Right forelimb (tissue), 1 donor: ENCODE measurements at places on chromosomes 16 and 17.

DNA sequence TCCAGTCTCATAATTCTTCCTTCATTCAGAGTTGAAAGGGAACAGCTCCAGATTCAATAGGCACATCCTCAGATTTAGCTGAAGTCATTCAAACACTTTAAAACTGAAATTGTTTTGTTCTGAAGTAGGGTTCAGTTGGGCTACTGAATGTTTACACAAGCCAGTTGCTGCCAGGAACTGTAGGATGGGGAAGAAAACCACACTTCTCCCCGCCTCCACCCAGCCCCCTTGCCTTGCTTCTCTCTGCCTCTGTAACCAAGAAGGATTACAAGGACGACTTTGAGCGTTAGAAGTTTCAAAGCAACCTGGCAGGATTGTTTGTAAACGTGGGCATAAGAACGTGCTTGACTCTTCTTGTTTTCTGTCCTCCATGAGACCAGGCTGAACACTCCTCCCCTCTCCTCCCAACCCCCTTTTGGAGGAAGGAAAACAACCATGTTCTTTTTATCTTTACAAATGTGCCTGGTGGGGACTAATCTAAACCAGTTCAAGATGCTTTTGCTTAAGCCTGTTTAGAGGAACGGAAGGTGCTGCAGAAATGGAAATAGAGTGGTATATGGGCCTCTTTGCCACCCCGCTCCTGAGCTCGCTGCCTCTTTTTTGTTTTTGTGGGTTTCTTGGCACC is 287.9 kb downstream of the FTO start:
- peak; percentile 50 for DNase-seq

DNA sequence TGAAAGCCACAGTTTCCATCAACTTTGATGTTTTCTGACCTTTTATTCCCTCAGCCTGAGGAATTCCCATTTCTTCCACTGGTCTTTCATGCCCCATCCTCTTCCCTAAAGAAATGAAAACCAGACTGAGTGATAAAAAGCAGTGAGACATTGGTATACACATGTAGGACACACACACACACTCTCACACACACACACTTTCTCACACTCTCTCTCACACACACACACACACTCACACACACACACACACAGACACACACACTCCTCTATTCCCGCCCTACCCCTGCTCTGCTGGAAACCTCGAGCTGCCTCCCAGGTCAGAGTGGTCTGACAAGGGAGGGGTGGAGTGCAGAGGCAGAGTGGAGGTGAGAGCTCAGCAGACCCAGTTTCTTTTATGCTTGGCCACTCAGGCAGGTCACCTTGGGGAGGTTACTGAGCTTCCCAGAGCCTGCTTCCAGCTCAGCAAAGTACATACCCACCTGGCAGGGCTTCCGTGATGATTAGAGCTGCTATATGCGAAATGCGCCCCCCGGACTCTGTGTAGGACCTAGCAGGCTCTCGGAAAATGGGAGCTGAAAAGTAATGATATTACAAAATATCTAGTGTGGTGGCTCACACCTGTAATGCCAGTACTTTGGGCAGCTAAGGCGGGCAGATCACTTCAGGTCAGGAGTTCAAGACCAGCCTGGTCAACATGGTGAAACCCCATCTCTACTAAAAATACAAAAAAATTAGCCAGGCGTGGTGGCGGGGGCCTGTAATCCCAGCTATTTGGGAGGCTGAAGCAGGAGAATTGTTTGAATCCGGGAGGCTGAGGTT is 30.7 kb downstream of the CCR7 start:
- no peak for DNase-seq

- peak; percentile 79 for DNase-seq
Measured at GRCh38 chr16:88785106-88785924, at the start of gene PIEZO1. PIEZO1 (minus strand) TSS chr16:88785220; CDS start chr16:88784964, 256 bp downstream.

DNA sequence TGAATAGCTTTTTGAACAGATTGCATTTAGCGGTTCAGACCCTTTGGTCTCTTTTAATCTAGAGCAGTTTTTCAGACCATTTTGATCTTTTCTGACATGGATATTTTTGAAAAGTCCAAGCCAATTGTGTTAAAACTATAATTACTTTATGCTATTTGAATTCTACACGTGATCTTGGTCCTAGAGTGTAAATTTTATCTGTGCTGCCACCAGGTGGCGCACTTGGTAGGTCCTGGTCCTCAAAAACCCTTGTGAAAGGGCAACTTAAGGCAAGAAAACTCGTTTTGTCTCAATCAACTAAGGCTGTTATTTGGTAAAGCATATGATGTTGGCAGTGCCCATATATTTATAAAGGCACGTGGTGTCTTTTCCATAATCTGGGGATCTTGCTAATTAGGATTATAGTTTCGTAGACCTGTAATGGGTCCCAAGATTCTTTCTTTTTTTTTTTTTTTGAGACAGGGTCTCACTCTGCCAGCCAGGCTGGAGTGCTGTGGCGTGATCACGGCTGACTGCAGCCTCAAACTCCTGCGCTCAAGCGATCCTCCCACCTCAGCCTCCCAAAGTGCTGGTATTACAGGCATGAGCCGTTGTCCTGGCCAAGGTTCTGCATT is 43.9 kb upstream of the TEX2 start:
- DNase-seq = peak; percentile 56

DNA sequence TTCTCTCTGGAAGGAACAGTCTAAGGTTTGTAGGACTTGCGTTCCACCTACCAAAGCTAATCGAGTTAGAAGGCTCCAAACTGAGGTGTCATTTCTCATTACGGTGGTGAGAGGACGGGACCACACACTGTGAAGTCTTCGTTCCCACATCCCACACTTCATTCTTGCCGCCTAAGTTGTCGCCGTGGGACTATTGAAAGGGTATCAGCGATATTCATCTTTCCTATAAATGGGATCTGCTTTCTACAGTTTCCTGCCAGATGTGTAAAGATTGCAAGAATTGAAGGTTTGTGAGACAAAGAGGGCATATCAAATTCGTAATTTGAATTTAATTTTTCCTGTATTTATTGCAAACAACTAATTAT is 608 bp upstream of the TRIM37 start:
- no peak for DNase-seq

GRCh38 chr16:52193441-52193840 is 353.5 kb downstream of the TOX3 start:
- no peak for DNase-seq

DNA sequence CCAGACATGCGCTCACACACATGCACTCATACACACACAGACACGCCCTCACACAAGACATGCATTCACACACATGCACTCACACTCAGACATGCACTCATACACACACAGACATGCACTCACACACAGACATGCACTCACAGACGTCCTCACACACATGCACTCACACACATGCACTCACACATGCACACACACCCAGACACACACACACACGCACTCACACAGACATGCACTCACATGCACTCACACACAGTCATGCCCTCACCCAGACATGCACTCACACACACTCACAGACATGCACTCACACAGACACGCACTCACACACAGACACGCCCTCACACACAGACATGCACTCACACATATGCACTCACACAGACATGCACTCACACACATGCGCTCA is 2.1 kb upstream of the ZNF469 start:
- DNase-seq = peak; percentile 31

DNA sequence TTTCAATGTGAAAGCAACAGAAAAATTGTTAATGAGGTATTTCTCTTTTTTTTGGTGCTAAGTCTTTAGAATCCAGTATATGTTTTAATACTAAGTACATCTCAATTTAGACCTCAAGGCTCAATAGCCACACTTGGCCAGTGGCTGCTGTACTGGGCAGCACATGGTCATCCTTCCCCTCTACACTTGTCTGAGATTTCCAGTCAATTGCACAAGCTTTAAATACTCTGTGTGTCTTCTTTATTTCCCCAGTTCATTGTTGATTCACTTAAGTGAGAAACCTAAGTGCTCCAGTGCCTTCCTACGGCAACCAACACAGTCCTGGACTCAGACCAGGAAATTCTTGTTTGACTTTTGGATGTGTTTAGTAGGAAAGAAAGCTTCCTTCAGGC is 62.2 kb downstream of the TNRC6C start:
- DNase-seq = no peak

DNA sequence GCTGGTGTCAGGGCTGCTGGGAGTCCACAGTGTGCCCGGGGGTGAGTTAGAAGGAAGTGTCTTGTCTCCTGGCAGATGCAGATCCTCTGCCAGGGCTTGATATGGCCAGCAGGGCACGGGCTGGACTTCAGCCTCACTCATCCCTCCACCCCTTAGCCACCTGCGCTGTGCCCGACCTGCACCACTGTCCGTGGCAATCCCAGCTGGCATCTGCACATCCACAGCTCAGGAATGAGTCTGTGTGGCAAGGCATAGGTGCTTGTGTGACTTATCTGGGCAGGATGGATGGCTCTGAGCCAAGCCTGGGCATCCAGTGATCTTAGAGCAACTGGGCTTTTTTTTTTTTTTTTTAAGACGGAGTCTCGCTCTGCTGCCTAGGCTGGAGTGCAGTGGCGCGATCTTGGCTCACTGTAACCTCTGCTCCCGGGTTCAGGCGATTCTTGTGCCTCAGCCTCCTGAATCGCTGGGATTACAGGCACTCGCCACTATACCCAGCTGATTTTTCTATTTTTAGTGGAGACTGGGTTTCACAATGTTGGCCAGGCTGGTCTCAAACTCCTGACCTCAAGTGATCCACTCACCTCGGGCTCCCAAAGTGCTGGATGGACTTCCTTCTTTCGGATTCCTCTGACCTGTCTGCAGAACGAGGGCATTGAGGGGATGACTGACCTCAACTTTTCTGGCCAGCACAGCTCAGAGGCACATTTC is 22.5 kb upstream of the CACNG1 start:
- DNase-seq = no peak

GRCh38 chr17:44350733-44351226 is 5.7 kb downstream of the GRN start:
- peak; percentile 68 for DNase-seq

DNA sequence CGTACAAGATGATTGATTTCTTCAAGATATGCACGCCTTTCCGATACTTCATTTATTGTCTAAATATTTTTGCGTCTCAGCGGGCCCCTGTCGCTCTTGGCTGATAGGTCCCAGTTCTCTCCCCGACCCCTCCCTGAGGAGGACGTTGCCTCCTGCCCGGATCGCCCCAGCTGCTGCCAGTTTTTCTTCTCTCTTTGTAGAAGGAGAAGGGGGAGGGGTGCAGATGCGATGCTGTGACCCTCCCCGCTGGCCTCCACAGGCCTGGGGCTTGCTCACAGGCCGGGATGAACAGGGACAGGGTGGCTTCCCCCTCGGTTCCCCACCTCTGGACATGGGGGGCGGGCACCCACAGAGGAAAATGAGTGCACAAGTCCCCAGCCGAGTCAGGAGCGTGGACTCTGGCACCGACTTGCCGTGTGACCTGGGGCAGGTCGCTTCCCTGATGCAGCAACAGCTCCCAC is 53.6 kb upstream of the ZC3H18 start:
- no peak for DNase-seq

DNA sequence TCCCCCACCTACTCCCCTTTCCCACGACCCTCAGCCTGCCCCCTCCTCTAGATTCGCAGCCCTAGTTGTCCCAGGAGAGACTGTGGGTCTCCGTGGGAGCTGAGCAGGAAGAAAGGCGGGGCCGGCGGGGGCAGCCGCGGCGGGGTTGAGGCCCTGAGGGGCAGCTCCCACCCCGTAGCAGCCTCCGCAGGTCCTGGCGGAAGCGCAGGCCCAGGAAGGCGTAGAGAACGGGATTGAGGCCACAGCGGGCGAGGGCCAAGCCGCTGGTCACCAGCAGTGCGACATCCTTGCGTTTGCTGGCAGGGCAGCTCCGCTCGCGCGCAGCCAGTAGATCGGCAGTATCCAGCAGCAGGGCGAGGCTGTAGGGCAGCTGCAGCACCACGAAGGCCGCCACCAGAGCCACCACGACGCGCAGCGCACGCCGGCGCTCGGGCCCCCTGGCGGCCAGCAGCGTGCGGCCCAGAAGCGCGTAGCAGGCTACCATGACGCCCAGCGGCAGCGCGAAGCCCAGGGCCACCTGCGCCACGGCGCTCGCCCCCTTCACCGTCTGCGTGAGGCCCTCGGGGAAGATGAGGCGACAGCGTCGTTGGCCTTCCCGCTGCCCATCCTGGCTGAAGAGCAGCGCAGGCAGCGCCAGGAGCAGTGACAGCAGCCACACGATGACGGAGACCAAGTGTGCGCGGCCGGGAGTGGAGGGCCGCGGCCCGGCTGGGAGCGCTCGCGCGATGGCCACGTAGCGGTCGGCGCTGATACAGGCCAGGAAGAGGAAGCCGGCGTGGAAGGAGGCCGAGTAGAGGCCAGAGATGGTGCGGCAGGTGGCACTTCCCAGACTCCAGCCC is 1.9 kb downstream of the CCR10 start:
- peak; percentile 88 for DNase-seq
